Glomerular endothelial cell (primary cell): ENCODE measurements at places on chromosomes 16 and 17.

DNA sequence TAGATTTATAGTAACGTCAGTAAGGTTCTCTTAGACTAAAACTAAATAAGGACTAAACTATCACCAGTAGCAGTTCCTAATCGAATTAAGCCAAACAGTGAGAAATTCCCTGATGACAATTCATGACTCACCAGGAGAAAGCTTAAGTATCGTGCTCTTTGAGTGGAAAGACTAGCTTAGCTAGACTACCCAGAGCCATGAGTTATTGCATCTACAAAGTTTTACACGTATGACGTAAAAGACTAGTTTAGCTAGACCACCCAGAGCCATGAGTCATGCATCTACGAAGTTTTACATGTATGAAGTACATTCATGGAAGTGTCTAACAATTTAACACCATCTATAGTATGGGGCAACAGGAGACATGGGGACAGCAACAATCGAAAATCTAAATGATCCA lies 36.6 kb downstream of the UBE2G1 start:
- DNase-seq = peak; percentile 39

GRCh38 chr17:76982408-76983074 lies 114.3 kb downstream of the MGAT5B start:
- no peak for DNase-seq

GRCh38 chr16:88548131-88548874 lies 21.9 kb upstream of the ZC3H18 start:
- no peak for DNase-seq

- no peak for DNase-seq
These were observed 68.1 kb downstream of the TMEM132E start for GRCh38 chr17:34647511-34647910.

DNA sequence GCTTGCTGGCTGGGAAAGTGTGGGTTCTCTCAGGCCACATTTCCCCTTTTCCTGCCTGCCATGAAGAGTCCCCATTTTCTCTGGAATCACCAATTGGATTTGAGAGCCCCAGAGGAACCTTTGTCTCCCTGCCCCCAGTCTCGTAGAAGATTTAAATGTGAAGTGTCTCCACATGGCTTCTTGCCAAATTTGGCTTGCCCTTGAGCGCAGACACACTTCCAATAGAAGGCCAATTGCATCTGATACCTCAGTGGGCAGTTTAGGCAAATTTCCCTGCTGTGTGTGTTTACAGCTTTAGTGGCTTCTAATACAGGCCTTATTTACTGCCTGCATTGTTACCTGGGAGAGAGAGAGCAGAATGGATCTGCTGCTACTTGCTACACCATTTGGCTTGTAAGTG lies 29.7 kb downstream of the CDK5R1 start:
- DNase-seq = no peak

DNA sequence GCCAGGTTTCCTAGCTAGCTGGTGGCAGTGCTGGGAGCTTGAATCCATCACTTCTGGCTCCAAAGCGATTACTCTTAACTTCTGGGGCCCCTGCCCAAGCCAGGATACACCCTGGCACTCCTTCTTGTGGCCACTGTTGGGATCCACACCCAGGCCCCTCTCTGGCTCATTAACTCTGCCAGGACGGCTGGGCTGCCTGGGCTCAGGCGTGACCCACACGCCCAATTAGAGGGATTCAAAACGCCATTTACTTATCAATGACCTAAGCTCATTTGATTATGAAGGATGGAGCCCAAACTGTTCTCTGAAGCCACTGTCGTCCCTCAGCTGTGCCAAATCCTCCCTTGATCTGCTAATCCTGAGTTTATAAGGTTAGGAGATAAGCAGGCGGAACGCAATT lies 79.7 kb upstream of the BRD7 start:
- DNase-seq = no peak

GRCh38 chr17:6701719-6702118 lies 11.4 kb downstream of the SLC13A5 start:
- DNase-seq = no peak

GRCh38 chr16:31093132-31093703 lies 1.4 kb downstream of the VKORC1 start:
- DNase-seq = no peak

DNA sequence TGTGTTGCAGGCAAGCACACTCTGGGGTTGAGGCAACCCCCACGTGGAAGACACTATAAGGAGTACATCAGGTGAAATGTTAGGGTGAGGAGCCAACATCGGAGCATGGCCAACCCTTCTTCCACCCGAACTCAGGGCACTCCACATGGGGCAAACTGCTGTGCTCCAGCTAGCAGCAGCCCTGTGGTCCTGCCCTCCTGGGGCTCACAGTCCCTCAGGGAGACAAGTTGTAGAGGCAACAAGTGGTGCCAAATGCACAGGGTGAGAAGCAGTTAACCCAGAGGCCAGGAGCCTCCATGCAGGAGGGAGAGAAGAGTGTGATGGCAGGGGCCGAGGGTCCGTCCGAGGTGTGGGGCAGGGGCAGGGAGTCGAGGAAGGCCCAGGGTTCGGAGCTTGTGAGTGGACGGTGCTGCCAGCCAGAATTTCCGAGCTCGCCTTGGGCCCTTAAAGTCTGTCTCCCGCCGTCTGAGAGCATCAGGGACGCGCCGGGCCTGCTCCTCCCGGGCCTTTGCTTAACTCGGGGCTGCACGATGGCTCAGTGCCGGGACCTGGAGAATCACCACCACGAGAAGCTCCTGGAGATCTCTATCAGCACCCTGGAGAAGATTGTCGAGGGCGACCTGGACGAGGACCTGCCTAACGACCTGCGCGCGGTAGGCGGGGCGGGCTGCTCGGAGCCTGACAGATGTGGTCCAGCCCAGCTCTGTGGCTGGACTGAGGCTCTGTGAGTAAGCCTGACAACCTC lies 32.3 kb downstream of the ATPAF2 start:
- no peak for DNase-seq

- no peak for DNase-seq
These were observed 26.2 kb upstream of the NUDT7 start for GRCh38 chr16:77696149-77696548.

GRCh38 chr16:50407351-50407750 lies 38.6 kb upstream of the BRD7 start:
- no peak for DNase-seq

DNA sequence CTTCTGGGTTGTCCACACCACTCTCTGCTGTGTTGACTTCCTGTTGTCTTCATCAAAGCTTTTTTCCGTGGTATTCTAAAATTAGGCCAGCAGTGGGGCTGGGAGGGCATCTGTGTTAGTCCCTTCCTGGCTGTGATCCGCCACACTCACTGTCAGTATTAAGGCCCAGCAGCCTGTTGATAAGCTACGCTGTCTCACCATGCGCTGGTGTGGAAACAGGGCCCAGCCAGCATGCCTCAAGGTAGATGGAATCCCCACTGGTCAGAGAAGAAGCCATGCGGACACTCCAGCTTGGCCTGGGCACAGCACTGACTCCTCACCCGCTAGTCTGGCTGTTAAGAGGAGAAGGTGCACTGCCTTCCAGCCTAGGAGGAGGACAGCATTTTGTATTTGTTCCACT lies 11.4 kb downstream of the CDR2L start:
- DNase-seq = no peak

DNA sequence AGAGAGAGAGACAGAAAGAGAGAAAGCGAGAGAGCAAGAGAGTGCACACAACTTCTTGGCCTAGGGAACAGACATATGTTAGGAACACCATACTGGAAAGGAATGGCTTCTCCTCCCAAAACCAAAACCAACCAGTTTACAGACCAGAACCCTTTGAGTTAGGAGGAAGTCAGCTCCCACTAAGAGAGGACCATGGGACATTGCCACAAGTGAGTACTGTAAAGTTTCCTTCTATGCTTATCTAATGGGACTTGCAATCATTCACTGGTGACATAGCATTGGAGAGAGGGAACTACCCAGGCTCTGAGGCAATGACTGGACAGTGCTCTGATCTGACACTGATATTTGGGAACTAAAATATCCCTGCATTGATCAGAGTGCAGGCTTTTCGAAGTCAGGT lies 32.4 kb downstream of the TBC1D3B start:
- no peak for DNase-seq

GRCh38 chr16:53865494-53865863 lies 161.5 kb downstream of the FTO start:
- peak; percentile 41 for DNase-seq

- no peak for DNase-seq
These were observed 1.1 kb upstream of the RAPGEFL1 start for GRCh38 chr17:40175928-40176753.

GRCh38 chr17:32494621-32495358 lies 8.0 kb downstream of the CDK5R1 start:
- DNase-seq = no peak

DNA sequence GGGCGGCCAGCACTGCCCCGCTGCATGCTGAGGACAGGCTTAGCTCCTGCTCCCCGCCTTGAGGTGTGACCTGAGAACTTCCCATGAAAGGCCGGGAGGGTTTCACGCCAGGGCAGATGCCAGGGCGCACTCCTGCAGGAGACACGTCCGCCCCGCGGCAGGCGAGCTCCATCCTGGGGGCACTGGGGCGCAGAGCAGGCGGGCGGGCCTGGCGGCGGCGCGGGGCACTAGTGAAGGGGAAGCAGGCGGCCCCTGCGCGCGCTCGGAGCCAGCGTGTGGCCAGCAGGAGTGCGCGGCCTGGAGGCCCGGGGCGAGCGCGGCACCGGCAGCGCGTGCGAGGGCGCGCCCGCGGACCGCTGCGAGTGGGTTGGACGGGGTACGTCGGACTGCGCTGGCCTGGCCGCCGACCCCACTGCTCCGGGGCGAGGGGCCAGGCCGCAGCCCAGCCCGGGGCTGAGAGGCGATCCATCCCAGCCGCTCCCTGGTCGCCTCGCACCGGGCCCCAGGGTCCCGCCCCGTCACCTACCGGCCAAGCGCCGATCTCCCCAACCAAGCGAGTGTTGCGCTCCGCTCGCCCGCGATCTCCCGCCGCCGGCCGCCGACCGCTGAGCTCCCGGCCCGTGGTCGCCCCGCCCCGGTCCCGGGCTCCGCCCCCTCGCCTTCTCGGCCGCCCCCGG lies at the start of gene MAP3K14:
Gene MAP3K14 (minus strand): TSS at position 587 of the 677 bp plus-strand sequence. CDS start 26,275 bp downstream, outside the sequence.
- DNase-seq = no peak

DNA sequence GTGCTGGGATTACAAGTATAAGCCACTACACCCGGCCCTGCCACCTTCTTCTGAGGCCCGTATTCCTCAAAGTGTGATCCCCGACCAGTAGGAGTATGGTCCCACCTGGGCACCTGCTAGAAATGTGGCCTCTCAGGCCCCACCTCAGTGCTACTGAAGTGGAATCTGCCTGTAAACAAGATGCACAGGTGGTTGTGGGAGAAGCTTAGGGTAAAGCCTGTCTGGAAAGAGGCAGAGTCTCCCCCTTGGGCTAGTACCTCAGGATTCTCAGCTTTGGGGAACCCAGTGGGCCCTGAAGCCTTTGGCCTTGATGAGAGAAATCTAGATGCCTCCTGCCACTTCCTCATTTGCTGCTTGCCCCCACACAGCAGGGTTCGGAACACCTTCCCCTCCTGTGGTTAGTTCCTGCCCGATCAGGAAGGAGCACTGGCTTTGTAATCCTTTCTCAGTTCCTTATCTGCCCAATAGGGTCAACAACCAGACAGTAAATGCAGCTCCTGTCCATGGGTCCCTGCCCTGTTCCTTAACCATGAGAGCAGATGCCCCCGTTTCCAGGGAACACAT lies 25.2 kb downstream of the TK2 start:
- DNase-seq = no peak

DNA sequence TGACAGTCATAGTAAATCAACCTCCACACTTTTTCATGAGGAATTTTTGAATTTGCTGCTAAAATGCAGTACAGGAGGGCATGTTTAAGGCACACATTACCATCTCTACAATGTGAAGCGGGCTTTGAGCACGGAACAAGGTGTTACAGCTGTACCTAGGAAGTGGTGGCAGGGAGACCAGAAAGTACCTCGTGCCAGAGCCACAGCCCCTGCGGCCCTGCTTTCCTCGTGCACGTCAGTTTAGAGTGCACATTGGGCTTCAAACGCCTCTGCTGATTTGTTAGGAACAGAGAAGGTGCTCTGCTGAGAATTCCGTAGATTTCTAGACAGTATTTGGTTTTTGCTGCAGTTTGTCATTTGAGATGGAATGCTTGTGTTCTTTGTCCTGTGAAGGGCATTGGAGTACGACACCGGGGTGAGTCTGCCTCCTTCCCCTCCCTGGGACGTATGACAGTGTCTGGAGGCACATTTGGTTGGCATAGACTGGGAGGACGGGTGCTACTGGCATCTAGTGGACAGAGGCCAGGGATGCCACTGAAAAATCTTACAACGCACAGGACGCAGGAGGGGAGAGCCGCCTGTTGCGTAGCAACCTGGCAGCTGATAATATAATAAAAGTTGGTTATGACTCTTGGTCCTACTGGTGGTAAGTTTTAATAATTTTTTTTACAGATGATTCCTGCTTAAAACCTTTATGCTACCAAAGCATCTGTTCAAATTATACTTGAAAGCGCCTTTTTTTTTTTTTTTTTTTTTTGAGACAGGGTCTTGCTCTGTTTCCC lies 9.1 kb downstream of the FOXK2 start:
- no peak for DNase-seq

DNA sequence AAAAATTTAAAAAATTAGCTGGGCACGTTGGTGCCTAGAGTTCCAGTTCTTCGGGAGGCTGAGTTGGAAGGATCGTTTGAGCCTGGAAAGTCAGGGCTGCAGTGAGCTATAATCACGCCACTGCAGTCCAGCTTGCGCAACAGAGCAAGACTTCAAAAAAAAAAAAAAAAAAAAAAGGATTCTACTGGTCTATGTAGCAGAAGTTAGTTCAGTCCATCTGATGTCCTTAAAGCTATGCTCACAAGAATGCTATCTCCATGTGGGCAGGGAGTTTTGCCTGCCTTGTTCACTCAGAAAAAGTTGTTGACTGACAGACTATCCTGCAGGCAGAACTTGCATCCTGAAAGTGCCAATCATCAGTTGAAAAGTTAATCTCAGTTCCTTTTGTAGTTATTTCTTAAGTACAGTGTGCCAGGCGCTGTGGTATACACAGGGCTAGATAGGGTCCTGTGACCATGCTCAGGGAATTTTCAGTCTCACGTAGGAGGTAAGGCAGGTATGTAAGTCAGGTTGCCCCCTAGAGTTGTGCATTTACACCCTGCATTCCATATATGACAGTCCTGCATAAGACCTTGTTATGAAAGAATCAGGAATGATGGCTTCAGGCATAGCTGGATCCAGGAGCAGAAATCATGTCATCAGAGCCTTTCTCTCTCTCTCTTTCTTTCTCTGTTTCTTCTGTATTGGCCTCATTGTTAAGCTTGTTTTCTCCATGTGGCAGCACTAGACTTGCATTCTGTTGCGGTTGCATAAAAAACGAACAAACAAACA lies 7.6 kb downstream of the SYT17 start:
- DNase-seq = no peak

- no peak for DNase-seq
These were observed 138.0 kb downstream of the NLK start for GRCh38 chr17:28180449-28180848.

DNA sequence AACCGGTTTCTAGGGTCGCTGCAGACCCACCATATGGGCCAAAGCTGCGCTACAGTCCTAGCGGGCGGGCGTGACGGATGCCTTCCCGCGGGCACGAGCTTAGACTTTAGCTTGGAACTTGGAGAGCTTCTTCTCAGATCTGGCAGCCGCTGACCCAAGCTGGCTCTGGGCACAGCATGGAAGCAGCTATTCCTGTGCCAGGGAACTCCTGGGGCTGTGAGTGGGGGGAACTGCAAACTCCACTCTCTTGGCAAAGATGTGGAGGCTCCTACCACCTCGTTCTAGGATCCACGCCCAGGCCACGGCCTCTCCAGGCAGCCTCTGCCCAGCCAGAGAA lies 8.8 kb downstream of the FAAP100 start:
- DNase-seq = no peak

GRCh38 chr17:66533572-66533971 lies 231.2 kb downstream of the PRKCA start:
- no peak for DNase-seq

- no peak for DNase-seq
These were observed 66.2 kb upstream of the MTMR4 start for GRCh38 chr17:58580671-58581070.
